Non-pigmented ciliary epithelial cell (primary cell): ENCODE measurements at places on chromosomes 3 and 15.
A peak's percentile ranks its signal among the peaks of the same experiment; 100 is the strongest.

DNA sequence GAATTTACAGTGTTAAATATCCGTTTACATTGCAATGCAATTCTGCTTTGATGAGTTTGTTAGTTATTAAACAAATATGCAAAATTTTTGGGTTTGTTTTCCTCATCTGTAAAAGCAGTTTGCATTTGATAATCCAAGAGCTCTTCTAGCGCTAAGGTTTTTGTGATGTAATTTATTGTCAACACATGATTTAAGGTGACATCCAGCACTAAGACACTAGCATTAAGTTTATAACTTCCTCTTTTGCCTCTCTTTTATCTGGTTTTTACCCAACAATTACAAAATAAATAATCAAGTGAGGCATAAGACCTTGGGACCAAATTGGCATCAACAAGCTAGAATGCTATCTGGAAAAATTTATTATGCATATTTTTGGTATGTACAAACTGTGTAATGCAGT, 969 bp upstream of the DNAJC19 start:
- DNase-seq, result no peak

GRCh38 chr3:18237251-18238005, 187.7 kb downstream of the SATB1 start:
- DNase-seq, result peak; percentile 32

- no peak for DNase-seq
Observed at GRCh38 chr3:65048151-65048550, 360.4 kb upstream of the ADAMTS9 start.

DNA sequence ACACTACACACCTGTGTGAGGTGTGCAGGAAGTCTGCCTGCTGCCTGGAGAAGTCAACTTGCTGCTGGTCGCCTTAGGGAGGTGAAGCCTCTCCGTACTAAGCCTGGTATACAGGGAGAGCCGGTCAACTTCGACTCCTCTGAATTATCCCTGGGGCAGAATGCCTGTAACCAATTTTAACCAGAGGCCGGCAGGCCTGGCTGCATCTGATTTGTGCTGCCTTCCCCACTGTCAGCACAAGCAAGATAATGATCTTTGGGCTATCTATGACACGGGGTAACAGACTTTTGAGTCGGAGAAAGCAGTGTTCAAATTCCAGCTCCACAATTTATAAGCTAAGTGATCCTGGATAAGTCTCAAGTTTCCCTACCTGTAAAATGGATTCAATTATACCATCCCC, 42.3 kb downstream of the MAGEF1 start:
- DNase-seq, result no peak

DNA sequence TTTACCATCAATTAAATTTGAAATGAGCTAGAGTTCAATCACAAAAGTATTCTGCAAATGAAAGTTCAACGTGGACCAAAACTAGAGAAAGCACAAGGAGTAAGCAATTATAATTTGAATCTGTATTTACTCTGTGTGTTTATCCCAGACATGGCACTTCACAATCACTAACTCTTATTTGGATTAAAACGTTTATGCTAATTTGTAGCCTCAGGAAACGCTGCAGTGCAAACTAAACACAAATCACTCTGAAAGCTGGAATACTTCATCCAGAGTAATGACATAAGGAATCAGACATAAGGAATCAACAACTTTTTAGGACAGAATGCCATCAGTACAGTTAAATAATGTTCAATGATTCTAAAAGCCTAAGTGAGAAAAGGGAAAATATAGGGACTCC, 18.5 kb downstream of the CEP152 start:
- DNase-seq, result no peak

GRCh38 chr15:41281236-41281635, 50.2 kb downstream of the CHP1 start:
- DNase-seq, result peak; percentile 70

- no peak for DNase-seq
Observed at GRCh38 chr3:39183211-39184080, 8.9 kb downstream of the XIRP1 start.

- DNase-seq, result no peak
Observed at GRCh38 chr15:40038275-40038637, 725 bp downstream of the SRP14 start.

- DNase-seq, result no peak
Observed at GRCh38 chr3:112508860-112509259, 9.6 kb upstream of the BTLA start.

GRCh38 chr3:23611737-23612295, 193.9 kb upstream of the UBE2E1 start:
- DNase-seq, result no peak

DNA sequence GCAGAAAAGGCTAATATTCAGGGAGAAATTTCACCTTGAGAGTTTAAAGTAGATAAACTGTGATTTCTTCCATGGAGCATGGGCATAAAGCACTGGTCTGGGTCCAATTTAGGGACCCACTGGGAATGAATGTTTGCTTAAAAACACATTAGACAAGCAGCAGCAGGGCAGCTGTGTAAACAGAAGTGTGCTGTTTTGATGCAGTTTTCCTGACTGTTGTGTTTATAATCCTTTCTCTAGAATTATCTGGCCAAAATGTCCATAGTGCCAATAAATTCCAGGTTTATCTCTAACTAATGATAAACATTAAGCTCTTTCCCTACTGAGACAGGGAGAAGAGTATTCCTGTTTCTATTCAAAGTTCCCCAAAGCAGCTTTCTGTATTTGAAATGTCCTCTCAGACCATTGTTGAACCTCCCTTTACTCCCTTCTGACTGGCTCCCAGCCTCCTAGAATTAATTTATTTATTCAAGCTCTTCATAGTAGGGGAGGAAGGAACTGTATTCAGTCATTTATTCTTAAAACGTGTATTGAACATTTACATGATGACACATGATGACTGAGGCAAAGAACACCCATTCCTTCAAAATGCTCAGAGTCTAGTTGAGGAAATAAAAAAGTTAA, 7.0 kb upstream of the TM4SF18 start:
- no peak for DNase-seq

DNA sequence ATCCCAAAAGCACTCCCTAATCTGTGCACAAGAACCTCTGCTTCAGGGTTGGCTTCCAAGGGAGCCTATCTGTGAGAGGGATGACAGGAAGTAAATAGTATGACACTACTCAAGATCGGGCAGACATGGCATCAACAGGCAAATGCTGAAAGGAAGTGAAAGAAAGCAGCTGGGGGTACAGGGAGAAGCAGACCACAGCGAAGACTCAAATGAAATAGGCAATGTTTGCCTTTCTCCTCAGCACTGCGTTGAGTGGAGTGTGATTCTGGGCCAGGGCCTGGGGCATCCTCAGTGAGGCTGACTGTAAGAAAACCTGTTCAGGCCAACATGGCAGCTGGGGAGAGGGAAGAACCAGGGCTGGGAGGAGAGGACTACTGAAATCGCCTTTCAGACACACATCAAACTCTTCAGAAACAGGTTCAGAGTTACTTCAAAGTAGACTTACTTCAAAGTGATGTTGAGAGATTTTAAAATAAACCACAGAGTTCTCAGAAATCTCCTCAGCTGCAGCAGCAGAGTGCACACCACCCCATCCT, 96.6 kb downstream of the SLC9A9 start:
- no peak for DNase-seq

GRCh38 chr3:178297740-178298139, 238.5 kb upstream of the KCNMB2 start:
- DNase-seq, result no peak

- no peak for DNase-seq
Observed at GRCh38 chr3:125168711-125169393, 43.7 kb downstream of the SLC12A8 start.

DNA sequence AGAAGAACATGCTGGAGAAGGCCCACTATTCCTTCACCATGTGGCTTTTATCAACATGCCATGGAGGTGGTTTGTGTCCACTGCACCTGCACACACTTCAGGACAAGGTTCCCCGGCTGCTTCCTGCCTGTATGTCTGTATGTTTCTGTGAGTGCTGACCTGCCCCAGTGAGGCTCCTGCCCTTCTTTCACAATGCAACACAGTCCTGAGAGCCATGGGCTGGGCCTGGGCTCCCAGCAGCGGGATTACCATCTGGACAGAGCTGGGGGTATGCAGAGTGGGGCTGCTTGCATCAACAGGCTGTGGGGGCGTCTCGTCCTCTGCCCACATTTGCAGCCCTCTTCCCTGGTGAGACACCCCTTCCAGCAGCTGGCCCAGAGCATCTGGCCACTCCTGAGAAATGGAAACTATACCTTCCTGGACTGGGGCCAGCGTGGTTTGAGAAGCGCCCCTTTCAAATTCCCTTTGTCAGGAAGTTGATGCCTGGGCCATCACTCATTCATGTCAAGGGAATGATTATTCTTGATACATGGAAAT, 29.3 kb upstream of the C15orf39 start:
- DNase-seq, result no peak

DNA sequence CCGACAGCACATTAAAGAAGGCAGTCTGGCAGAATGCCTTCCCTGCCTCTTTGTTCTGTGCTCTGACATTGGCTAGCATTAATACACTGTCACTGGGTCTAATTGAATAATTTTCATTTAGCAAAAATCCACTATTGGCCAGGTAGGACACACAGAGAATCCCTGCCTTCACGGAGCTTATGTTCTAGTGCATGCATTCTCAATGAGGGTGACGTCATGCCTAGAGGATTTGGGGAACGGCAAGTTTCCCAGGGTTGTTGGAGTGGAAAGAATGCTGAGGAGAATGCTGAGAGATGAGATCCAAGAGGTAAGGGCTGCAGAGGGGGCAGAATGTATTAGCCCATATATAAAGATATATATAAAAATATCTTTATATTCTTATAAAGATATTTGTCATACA, 284.7 kb downstream of the ERC2 start:
- no peak for DNase-seq

DNA sequence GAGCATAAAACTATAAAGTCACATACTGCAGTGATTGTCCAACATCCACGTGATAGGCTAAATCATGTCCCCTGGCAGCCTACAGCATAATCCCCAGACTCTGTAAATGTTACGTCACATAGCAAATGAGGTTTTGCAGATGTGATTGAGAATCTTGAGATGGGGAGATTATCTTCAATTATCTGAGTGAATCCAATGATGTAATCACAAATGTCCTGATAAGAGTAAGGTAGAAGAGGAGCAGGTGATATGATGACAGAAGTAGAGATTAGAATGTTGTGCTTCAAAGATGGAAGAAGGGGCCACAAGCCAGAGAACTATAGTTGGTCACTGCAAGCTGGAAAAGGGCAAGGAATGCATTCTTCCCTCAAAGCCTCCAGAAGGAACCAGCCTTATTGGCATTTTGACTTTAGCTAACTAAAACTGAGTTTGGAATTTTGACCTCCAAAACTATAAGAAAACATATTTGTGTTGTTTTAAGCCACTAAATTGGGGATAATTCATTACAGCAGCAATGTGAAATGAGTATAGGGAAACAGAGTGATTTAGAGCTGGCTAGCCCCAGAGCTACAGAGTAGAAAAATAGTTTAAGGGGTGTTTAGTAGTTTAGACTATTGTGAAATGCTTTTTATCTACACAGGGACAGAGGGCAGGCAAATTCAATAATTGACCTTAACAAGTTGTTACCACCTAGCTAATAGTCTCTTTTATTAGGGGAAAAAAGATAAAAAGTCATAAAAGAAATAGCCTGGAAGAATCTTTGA, 15.2 kb downstream of the SLC2A2 start:
- DNase-seq, result no peak

- DNase-seq, result peak; percentile 40
Observed at GRCh38 chr15:81504170-81504905, 130.3 kb upstream of the TMC3 start.

DNA sequence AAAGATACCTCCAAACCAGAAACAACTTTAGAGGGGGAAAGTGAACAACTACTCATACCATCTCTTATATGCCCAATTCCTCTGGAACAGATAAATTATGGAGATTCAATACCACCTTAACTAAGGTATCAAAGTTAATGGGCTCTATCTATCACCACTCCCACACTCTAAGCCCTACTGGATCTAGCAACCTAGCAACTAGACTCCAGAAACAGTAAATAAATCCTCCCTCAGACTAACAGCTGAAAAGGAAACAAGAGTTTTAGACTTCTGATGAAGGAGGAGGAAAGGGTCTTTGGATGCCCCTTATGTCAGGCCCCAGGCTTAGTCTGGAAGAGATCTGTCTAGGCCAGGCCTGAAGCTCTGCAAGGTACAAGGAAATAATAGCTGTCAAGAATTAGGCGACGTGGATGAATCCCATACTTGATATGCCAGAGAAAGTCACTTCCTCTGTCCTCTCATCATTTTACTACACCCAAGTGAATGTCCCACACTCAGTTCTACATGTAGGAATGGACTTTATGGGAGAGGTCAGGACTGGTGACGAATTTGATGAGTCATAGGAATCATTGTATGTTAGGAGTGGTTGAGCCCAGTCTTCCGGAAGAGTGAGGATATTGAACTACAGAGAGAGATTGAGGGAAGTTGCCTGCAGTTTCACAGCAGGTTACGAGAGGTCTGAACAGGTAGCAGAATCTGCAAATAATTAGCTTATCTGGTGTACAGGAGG, 113.8 kb downstream of the AKAP13 start:
- peak; percentile 91 for DNase-seq

GRCh38 chr15:69555080-69555479, 102.5 kb downstream of the RPLP1 start:
- DNase-seq, result no peak

DNA sequence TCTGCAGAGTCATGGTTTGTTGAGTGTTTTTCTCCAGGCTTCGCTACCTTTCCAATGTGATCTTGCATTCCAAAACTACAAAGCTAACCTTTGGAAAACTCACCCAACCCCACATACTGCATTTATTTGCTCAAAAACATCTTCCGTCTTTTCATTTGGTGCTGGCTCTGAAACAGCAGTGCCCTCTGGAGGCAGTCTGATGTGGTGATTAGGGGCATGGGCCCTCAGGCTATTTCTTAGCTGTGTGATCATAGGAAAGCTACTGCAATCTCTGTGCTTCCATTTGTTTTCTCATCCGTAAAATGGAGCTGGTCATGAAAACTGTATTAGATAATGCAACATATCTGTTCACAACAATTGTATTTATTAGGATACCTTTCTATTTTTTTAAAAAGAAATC, 47.0 kb downstream of the MTHFS start:
- DNase-seq, result no peak

GRCh38 chr3:111662907-111663306, 67.8 kb upstream of the ZBED2 start:
- DNase-seq, result no peak

- DNase-seq, result no peak
Observed at GRCh38 chr15:67188551-67189218, 65.8 kb downstream of the AAGAB start.

DNA sequence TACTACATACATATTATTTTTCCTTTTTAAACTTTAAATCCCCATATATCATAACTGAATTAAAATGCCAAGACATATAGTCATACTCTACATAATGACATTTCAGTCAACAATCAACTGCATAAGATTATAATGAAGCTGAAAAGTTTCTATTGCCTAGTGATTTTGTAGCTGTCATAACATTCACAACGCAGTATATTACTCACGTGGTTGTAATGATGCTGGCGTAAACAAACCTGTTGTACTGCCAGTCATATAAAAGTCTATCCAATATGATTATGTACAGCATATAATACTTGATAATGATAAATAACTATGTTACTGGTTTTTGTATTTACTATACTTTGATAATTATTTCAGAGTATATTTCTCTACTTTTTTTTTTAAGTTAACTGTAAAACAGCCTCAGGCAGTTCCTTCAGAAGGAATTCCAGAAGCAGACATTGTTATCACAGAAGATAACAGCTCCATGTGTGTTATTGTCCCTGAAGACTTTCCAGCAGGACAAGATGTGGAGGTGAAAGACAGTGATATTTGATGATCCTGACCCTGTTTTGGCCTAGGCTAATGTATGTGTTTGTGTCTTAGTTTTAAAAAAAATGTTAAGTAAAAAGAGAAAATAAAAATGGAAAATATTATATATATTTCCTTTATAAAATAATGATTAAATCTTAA, 443.4 kb upstream of the UBE2E2 start:
- no peak for DNase-seq

- no peak for DNase-seq
Observed at GRCh38 chr3:101646726-101647125, 30.2 kb downstream of the ZBTB11 start.
